ENCODE measurements at places on chromosomes 7 and 10.
A peak's percentile ranks its signal among the peaks of the same experiment; 100 is the strongest.

- no peak for DNase-seq
Measured at GRCh38 chr10:132959559-132959961, 17.2 kb upstream of the CFAP46 start.

DNA sequence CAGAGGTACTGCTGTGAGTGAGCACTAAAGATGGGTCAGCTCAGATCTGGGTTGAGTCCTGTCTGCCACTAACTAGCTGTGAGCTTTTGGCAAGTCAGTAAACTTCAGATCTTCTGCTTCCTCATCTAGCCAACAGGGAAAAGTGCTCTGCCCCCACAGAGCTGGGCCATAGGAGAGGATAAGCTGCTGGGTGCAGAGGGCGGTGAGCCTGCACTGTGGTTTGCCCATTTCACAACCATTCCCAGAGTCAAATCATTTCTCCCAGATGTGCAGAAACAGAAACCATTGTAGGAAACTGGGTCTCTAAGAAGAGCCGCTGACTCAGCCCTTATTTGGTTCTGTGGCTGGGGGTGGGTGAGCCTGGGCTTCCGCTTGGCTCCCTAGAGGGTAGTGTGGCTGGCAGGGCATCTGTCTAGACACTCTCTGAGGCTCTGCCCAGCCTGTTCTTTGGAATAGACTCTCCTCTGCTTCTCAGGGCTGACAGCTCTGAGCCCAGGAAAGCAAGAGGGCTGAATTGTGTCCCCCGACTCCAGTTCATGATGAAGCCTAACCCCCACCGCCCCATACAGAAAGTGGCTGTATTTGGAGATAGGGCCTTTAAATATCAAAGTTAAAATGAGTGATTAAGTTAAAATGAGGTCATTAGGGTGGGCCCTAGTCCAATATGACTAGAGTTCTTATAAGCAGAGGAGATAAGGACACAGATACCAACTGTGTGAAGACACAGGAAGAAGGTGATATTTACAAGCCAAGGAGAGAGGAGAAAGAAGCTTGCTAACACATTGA lies 29.5 kb upstream of the ARHGAP22 start:
- no peak for DNase-seq

DNA sequence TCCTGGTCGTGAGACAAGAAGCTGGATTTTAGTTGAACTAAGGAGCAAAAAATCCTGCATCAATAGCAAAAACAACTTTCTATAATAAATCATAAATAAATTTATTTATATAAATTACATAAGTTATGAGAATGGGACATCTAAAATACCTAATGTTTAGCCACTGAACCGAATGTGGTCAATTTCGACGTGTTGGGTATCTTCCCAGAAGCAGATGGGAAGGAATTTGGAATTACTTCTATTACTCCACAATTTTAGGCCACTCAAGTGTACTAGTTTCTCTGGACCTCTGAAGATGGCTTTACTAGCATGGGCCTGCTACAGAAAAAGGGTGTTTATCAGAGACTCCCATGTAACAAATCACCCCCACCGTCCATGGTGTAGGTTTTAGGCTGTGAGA lies 172.0 kb downstream of the PRPF18 start:
- DNase-seq: no peak

DNA sequence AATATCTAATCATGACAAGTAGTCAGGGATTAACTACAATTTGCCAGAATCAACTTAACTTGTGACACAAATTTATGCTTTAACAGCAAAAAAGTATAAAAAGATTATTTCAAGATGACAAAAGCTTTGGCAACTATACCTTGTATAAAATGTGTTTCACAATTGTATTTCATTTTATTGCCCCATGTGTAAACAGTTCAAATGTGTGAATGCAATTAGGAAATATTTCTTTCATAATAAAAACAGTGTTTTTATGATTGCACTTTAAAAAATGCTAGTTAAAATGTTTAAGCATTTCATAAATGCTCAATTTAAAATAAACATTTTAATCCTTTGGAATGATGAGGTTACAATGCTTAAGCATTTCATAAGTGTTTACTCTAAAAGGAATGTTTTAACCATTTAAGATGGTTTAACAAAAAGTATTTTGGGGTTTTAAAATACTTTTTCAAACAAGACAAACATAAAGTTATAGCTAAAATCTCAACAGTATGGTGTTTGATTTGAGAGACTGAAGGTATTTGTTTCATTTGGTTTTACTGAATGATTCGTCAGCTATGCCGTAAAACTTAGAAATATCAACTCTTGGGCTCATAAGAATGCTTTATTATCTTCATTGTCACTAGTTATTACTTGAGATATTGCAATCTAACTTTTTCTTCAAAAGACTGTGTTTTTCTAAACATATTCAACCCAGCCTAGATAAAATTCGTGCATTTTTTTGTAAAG lies 50.1 kb downstream of the SFTPD start:
- no peak for DNase-seq

DNA sequence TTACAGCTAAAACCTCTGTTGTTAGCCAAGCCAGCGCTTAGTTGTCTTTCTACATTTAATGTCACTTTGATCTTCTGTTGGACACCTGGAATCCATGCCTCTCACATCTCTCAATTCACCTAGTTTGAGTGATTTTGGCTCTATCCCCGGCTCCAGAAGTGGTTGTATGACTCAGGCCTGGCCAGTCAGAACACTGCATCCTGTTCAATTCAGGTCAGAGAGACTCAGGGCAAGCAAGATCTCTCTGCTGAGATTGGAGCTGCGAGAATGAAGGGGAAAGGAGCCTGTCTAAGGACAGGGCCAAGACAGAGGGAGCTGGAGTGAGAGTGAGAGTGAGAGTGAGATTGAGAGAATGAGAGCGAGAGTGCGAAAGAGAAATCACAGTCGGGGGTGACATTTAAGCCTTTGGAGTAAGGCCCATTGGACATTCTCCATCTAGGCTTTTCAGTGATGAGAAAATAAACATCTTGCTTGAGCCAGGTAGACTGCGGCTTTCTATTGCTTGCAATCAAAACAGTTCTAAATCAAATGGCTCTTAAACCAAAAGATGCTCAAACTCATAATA lies 83.3 kb upstream of the DYNC1I1 start:
- DNase-seq: no peak

GRCh38 chr7:106448992-106449859 lies 164.4 kb upstream of the NAMPT start:
- no peak for DNase-seq

- peak; percentile 75 for DNase-seq
Measured at GRCh38 chr10:17665747-17666146, 21.8 kb downstream of the STAM start.

DNA sequence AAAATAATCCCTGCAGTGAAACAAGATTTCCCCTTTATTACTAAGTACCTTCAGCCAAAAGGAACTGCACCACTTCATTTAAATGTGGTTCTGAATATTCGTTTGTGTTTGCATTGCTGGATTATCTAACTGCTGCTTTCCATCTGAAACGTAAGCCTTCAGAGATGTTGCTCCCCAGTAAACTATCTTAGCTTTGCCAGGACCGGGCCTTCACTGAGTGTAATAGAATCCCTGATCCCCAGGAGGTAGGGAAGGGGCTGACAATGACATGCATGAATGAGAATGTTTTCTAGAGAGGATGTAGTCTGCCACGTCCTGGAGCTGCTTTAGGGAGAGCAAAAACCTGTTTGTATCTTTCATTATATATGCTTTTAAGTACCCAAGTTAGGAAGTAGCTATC lies 19.5 kb upstream of the INSYN2A start:
- DNase-seq: no peak

DNA sequence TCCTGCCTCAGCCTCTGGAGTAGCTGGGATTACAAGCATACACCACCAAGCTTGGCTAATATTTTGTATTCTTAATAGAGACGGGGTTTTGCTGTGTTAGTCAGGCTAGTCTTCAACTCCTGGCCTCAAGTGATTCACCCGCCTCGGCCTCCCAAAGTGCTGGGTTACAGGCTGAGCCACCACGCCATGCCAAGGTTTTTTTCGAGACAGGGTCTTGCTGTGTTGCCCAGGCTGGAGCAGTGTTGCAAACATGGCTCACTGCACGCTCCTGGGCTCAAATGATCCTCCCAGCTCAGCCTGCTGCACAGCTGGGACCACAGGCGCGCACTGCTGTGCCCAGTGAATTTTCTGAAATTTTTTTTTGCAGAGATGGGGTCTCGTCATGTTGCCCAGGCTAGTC lies 3.3 kb upstream of the SEC31B start:
- DNase-seq: no peak

GRCh38 chr7:104818961-104819880 lies 194.8 kb upstream of the KMT2E start:
- DNase-seq: no peak

GRCh38 chr7:108145401-108145800 lies 15.2 kb upstream of the LAMB4 start:
- no peak for DNase-seq

DNA sequence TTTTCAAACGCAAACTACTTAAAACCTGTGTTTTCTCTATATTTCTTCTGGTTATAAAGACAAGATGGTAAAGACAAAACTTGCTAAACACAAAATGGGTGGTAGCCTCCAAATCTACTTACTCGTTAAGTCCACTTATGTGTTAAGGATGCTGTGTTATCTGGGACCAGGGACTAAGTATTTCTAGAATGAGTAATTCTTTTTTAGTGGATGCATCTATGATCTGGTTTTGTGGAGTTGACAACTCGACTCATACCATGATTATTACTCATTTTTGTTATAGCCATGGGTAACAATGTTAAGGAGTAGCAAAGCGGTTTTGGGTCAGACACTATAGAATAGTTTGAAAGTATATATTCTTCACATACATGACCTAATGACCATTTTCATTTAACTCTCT lies 239.5 kb upstream of the FOXP2 start:
- no peak for DNase-seq

DNA sequence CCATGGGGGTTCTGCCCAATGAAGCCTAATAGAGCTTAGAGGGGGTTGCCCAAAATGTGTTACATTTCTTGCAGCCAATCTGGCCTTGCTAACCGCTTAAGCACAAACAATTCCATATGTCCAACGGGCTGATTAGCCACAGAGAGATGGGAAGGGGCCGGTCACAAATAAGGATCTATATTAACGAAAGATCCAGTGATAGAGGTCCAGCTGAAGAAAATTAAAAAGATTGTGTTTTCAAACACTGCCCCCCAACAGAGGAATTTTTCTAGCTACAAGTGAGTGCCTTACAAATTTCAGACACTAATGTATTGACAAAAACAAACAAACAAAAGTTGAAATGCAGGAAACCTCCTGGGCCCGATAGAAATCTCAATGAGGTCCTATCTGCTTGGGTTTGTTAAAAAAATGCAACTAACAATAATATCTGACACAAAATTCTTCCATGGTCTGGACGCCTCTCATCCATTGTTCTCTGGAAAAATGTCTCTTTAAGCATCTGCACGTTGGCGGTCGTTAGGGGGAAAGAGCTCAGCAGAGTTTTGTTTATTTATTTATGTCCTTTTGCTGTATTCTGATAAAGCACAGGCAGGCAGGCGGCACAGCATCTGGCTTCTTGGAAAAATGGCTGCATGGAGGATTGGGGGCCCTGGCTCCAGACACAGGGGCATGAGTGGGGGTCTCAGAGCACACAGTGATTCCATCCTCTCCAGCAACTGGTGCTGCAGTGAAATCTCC lies 402.0 kb downstream of the RPS24 start:
- no peak for DNase-seq

DNA sequence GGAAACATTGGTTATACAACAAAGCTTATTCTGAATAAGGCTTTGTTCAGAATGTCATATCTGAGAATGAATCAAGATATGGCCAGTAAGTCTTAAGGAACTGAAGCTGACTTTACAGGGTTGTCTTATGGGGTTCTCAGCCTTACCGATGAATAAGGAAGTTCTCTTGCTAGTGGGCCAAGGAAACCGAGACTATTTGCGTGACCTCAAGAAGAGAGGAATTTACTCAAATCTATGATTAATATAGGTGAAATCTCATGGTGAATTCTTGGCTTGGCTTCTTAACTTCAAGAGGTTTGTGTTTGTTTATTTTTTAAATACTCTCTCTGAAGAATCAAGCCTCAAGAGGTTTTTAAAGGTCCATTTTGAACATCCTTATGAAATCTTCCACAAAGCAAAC lies 4.7 kb upstream of the MRLN start:
- no peak for DNase-seq

DNA sequence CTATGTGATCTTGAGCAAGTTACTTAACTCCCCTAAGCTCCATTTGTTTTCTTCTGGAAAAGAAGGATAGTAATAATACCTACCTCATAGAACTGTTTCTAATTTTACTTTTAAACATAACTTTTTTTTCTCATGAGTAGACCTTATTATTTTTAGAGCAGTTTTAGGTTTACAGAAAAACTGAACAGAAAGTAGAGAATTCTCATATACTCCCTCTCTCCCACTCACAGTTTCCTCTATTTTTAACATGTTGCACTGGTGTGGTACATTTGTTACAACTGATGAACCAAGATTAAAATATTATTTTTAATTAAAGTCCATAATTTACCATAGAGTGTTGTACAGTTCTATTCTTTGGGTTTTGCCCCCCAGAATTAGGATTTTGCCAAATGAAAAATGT lies 221.3 kb upstream of the CSTF2T start:
- no peak for DNase-seq

DNA sequence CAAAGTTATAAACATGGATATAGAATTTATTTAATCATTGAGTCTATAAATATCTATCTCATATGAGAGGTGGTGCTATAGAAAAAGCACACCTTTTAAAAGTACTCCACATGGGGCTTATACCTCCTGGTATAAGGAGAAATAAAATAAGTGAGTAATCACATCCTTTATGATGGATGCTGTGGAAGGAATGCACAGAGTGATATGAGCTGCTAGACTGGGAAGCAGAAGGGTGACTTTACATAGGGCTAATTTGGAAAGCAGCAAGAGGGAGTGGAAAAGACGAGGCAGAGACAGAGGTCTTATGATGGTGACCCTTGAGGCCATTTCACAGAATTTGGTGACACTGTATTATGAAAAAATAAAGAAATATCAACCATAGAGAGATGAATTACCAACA lies 59.4 kb upstream of the AHR start:
- DNase-seq: no peak

DNA sequence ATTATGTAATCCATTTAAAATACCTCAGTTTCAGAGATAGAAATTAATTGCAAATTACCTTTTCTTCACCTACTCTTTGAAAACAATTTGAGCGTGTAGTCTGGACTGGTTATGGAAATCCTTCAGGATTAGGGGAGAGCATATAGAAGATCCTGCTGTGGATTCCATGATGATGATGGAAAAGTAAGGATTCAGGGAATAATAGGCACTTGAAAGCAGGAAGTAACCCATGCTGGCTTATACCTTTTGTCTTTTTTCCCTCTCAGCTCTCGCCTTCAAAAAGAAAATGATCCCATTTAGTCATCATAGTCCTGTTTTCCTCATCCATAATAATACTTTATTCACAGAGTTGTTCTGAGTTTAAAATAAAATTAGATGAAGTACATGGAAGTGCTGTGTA lies 4.4 kb downstream of the HBP1 start:
- DNase-seq: no peak

GRCh38 chr10:27998954-27999275 lies at the start of gene ODAD2:
TSS of gene ODAD2 (minus strand) at chr10:27999079. CDS start at chr10:27995142, 3,937 bp downstream.
- DNase-seq: no peak

- DNase-seq: no peak
Measured at GRCh38 chr10:33027088-33027487, 69.1 kb upstream of the ITGB1 start.

GRCh38 chr7:149869867-149870266 lies 3.9 kb upstream of the ATP6V0E2 start:
- DNase-seq: no peak

All from pulmonary artery endothelial cell (primary cell).